Natural killer cell (primary cell): ENCODE measurements at places on chromosomes 2 and 18.
A peak's percentile ranks its signal among the peaks of the same experiment; 100 is the strongest.

DNA sequence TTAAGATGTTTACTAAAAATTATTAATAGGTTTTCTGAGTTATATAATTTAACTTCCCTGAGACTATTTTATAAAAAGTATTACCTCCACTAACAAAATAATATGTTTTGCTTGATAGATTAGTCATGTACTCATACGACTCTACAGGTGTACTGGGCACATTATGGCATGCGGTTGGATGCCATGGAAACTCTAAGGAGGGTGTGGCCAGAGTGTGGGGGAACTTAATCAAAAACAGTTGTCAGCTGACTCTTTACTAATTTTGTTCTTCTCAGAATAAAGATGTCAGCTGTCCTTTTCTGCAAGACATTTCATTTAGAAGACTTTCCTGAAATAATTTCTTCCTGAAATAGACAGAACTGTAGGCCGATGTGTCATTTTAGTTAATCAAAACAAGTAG is 228.3 kb upstream of the SIX3 start:
- H3K4me1 ChIP-seq, result peaks cover 3% of the 10 kb centered on the region
- DNase-seq, result no peak
- peak overlapping the region; percentile 25 for H3K27ac ChIP-seq
- H3K4me3 ChIP-seq, result no peak overlapping the region

DNA sequence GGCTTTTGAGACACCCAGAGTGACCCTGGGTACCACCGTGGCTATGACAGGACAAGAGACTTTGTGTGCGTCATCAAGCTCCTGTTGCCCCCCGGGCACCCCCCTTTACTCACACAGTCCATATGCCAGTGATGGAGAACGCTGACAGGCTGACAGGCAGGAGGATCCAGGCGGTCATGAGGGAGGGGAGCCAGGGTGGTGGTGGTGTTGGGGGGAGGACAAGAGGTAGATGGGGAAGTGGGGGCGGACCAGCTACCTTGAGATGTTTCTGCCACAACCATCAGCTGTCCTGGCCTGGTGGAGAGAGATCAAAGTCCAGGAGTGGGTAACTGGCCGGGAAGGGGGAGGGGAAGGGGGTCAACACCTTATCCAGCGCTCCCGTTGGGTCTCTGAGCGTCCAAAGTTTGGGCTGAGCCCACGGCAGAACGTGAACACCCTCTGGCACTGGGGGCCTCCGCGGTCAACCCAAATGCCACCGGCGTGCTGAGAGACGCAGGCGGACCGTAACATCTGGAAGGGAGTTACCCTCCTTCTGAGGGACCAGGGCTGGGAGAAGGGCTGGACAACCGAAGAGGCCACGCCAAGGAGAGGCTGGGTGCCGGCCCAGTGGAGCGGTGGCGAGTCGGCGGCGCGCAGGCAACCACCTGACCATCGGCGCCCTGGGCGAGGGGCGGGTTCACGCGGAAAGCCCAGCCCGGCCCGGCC is 575 bp downstream of the TMEM150A start:
- peaks cover 16% of the 10 kb centered on the region for H3K36me3 ChIP-seq
- H3K4me3 ChIP-seq, result peak overlapping the region; percentile 39
- no peak for DNase-seq
- no peaks in the 10 kb centered on the region for H3K27me3 ChIP-seq

GRCh38 chr2:35415282-35415681 is 940.3 kb upstream of the CRIM1 start:
- H3K36me3 ChIP-seq, result no peaks in the 10 kb centered on the region
- no peak overlapping the region for H3K27ac ChIP-seq
- no peaks in the 10 kb centered on the region for H3K4me1 ChIP-seq
- no peaks in the 10 kb centered on the region for H3K27me3 ChIP-seq

DNA sequence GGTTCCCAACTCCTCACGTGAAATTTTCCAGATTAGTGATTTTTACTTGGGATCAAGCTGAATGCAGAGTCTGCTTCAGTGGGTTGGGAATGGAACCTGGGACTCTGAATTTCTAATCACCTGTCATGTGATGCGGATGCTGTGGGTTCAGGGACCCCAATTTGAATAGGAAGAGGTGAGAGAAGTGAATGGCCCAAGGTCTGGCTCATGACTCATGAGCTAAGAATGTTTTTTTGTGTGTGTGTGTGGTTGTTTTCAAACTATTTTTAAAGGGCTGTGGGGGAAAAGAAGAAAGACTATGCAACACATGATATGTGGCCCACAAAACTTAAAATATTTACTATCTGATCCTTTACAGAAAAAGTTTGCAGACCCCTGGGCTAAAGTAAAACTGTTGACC is 108.5 kb upstream of the CYRIA start:
- H3K27ac ChIP-seq, result no peak overlapping the region
- no peaks in the 10 kb centered on the region for H3K27me3 ChIP-seq
- no peaks in the 10 kb centered on the region for H3K4me1 ChIP-seq
- no peak for DNase-seq
- H3K4me3 ChIP-seq, result no peak overlapping the region
- H3K36me3 ChIP-seq, result no peaks in the 10 kb centered on the region
